Endothelial cell of umbilical vein (primary cell): ENCODE measurements at places on chromosomes 5 and 9. TPM values are rescaled to one million over a fixed set of nuclear protein-coding genes. Genes with fewer than 3 reads are reported as not detected.

RAPGEF1 gene
- polyA plus RNA-seq: 50.0 and 53.3 TPM in 2 replicates

PCDHGA4 gene
- polyA plus RNA-seq: 2.4 and 2.6 TPM in 2 replicates

RAB24 gene
- polyA plus RNA-seq: 43.6 and 44.0 TPM in 2 replicates

EIF4E1B gene
- polyA plus RNA-seq: not detected in 2 replicates

IL3 gene
- polyA plus RNA-seq: not detected in 2 replicates
